Uterus (tissue), 4 donors: ENCODE measurements at places on chromosomes 5 and 9. TPM values are rescaled to one million over a fixed set of nuclear protein-coding genes. Genes with fewer than 3 reads are reported as not detected.

The SAXO1 gene
- not detected for total RNA-seq

The GBA2 gene
- total RNA-seq: 26.9 TPM

The STK10 gene
- 8.3 TPM for total RNA-seq

- H3K27me3 ChIP-seq: no peaks in the 10 kb centered on the region
- no peak for DNase-seq
- H3K36me3 ChIP-seq: no peaks in the 10 kb centered on the region
- no peak overlapping the region for H3K27ac ChIP-seq
- H3K4me1 ChIP-seq: peaks cover 8% of the 10 kb centered on the region
These were observed 5.7 kb downstream of the SHB start for GRCh38 chr9:38063363-38063707.

DNA sequence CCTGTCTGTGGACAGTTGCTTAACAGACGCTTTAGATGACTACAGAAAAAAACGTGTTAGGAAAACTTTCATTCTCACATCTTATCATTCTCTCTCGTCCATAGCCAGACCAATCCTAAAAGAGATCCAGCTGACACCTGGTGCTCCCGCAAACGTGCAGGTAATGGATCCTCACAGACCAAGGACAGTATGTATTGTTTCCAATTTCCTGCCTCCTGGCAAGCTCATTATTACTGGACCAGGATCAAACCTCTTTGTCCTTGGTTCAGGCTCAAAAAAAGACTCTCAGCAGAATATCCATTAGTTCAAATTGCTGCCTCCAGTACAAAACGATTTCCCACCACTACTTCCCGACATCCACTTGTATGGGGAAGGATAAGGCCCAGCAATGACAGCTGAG, 62.4 kb downstream of the SERINC5 start:
- H3K27me3 ChIP-seq: no peaks in the 10 kb centered on the region
- DNase-seq: no peak
- no peak overlapping the region for H3K4me3 ChIP-seq
- no peaks in the 10 kb centered on the region for H3K36me3 ChIP-seq

GRCh38 chr5:5667136-5667554, 244.7 kb downstream of the ICE1 start:
- no peak overlapping the region for H3K27ac ChIP-seq
- H3K27me3 ChIP-seq: no peaks in the 10 kb centered on the region
- H3K4me3 ChIP-seq: no peak overlapping the region
- H3K4me1 ChIP-seq: no peaks in the 10 kb centered on the region
- DNase-seq: no peak

GRCh38 chr9:124190761-124191160, 67.0 kb upstream of the NEK6 start:
- no peak overlapping the region for H3K27ac ChIP-seq
- H3K27me3 ChIP-seq: no peaks in the 10 kb centered on the region
- no peaks in the 10 kb centered on the region for H3K36me3 ChIP-seq
- no peaks in the 10 kb centered on the region for H3K4me1 ChIP-seq
- no peak for DNase-seq

DNA sequence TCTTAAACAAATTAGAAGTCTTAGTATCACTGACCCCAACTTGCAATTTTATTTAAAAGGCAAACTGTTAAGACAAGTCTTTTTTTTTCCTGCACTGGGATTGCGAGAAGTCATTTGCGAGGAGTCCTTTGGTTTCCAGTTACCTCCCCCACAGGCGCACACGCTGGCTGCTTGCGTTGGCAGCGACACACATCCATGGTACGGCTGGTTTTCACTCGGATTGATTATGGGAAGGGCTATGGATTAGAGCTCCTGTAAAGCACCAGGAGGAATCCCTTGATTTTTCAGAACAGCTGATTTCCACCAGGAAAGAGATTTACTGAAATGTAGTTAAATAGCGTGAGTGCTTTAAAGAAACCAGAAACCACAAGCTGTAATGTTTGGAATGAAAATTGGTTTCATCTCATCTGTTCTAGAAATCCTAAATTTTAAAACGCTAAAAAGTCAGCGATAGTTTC, 737 bp downstream of the SLC1A3 start:
- H3K27me3 ChIP-seq: no peaks in the 10 kb centered on the region
- H3K36me3 ChIP-seq: no peaks in the 10 kb centered on the region
- no peak for DNase-seq

- no peaks in the 10 kb centered on the region for H3K36me3 ChIP-seq
- no peaks in the 10 kb centered on the region for H3K4me1 ChIP-seq
- no peaks in the 10 kb centered on the region for H3K27me3 ChIP-seq
- H3K27ac ChIP-seq: peak overlapping the region; percentile 52
- DNase-seq: no peak
These were observed 140.4 kb downstream of the ESM1 start for GRCh38 chr5:54844905-54845566.

DNA sequence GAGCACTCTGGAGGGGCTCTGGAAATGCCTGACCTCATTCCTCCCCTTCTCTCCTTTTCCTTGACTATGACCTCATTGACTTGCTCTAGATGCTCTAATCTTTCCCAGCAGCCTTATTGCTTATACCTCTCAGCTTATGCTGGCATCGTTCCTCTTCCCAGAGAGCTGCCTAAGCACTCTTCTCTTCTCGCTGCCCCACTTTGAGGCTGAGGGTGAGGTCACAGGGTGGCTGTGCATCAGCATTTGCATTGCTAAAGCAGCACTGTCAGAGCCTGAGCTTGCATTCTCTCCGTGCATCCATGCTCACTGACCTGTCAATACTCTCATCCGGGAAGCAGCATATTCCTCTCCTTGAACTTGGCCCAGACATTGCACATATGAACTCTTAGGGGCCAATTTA, 96.4 kb upstream of the NTRK2 start:
- no peaks in the 10 kb centered on the region for H3K4me1 ChIP-seq
- no peaks in the 10 kb centered on the region for H3K27me3 ChIP-seq
- DNase-seq: no peak

GRCh38 chr5:167574464-167574863, 717.0 kb upstream of the WWC1 start:
- H3K36me3 ChIP-seq: no peaks in the 10 kb centered on the region
- H3K4me3 ChIP-seq: no peak overlapping the region
- no peak for DNase-seq
- H3K27ac ChIP-seq: no peak overlapping the region
- H3K27me3 ChIP-seq: peaks cover 25% of the 10 kb centered on the region

- DNase-seq: no peak
- no peaks in the 10 kb centered on the region for H3K27me3 ChIP-seq
- H3K27ac ChIP-seq: peak overlapping the region; percentile 53
- H3K36me3 ChIP-seq: no peaks in the 10 kb centered on the region
- H3K4me3 ChIP-seq: no peak overlapping the region
- H3K4me1 ChIP-seq: peaks cover 8% of the 10 kb centered on the region
These were observed 3.1 kb upstream of the DOCK8 start for GRCh38 chr9:211557-211956.

DNA sequence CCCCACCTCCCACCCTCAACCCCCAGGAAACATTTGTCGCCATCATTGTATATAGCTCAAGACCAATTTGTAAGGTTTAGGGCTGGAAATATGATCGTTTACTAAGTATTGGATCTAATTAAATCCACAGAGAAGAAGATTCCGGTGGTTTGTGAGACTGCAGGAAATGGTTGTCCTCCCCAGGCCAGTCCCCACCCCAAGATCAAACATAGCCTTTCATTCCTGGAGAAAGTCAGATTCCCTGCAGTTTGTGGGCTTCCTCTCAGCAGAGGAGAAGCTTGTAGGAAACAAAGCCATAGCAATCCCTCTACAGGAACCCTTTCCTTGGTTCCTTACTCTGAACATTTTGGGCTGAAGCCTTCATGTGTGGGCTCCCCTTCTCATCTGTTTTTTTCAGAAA, 79.2 kb upstream of the TBCA start:
- DNase-seq: no peak
- no peak overlapping the region for H3K4me3 ChIP-seq
- no peaks in the 10 kb centered on the region for H3K36me3 ChIP-seq
- H3K27ac ChIP-seq: no peak overlapping the region
- H3K27me3 ChIP-seq: peaks cover 12% of the 10 kb centered on the region

DNA sequence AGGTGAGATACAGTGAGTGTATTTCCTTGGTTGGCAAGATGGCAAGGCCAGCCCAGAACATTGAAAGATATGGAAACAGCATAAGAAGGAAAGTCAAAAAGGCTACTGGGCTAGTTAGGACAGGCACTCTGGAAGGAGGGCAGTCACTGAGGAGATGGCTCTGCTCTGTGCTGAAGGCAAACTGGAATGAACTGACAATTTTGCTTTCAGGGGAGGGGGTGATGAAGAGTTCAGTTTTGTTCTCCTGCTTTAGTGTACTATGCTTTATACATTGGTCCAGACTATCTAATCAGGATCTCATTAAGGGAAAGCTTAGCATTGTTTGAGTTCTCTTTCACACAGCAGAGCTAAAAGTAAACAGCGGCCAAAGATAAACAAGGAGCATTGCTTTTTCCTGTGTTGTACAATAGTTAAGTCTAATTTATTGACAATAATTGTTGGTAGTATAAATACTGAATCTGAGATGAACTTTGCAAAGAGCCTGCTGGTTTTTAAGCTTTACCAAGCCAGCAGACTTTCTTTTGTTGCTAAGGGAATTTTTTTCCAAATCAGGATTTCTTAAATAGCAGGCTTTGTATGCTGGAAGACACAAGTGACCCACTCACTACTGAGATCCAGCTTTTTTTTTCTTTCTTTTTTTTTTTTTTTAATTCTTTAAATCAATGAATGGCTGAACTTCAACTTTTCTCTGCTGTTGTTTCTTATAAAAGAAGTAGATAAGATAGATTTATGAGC, 355.5 kb downstream of the ARRDC3 start:
- no peak overlapping the region for H3K4me3 ChIP-seq
- no peak for DNase-seq
- H3K27ac ChIP-seq: no peak overlapping the region

- no peaks in the 10 kb centered on the region for H3K27me3 ChIP-seq
- peak overlapping the region; percentile 50 for H3K4me3 ChIP-seq
- DNase-seq: no peak
- peak overlapping the region; percentile 37 for H3K27ac ChIP-seq
These were observed 781 bp downstream of the NRG2 start for GRCh38 chr5:140042393-140042642.

DNA sequence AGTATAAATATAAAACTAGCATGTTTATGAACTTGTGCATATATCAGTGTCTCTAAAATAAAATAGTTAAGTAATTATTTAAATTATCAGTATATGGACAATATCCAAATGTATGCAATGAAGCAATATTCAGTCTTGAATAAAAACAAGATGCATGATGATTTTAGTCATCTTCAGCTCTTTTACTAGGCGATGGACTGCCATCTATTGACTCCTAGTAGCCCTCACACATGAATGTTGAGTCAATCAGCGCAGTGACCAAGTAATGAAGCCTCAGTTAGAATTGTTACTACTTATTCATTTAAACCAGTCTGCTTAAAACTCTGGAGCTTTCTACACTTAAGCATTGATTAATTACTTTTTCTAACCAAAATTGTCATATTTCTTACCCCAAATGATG, 92.9 kb upstream of the GRHPR start:
- no peaks in the 10 kb centered on the region for H3K27me3 ChIP-seq
- H3K36me3 ChIP-seq: no peaks in the 10 kb centered on the region
- no peak for DNase-seq

DNA sequence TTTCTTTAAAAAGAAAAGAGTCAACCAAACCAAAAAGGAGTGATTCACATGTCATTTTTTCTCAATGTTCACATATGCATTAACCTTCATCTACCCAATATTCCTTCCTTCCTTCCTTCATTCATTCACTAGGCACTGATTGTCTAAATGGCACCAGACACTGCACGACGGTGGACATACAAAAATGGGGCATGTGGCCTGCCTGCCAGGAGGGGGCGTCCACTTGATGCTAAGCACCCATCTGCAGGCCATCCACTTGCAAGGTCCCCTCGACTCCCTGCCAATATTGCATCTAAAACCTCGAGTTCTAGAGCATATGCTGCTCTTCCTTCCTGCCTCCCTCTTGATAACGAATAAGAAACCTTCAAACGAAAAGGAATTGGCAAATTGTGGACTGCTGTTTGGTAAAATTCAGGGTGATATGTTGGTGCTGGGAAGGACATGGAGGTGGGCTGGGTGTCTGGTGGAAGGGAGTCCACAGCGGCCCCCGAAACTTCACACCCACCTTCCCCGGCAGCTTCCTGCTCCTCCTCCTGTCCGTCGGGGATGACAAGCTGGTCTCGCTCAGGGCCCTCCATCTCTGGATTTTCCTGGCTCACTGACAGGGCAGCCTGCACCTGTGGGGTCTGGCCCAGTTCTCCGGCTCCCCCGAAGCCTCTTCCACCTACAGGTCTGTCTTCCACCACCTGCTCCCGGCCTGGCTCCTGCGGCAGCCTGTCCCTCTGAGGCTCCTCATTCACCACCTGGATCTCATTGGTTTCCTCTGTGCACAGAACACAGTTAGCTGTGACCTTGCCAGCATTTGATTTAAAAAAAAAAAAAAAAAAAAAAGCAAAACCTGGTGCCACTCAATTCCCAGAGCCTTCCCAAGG, 64.3 kb downstream of the GOLM1 start:
- H3K4me3 ChIP-seq: no peak overlapping the region
- no peaks in the 10 kb centered on the region for H3K4me1 ChIP-seq
- no peak overlapping the region for H3K27ac ChIP-seq
- H3K36me3 ChIP-seq: no peaks in the 10 kb centered on the region

The EIF4E1B gene
- total RNA-seq: not detected

GRCh38 chr9:227860-228259, 13.2 kb downstream of the DOCK8 start:
- H3K4me1 ChIP-seq: no peaks in the 10 kb centered on the region
- no peaks in the 10 kb centered on the region for H3K36me3 ChIP-seq
- no peak for DNase-seq
- no peak overlapping the region for H3K4me3 ChIP-seq

DNA sequence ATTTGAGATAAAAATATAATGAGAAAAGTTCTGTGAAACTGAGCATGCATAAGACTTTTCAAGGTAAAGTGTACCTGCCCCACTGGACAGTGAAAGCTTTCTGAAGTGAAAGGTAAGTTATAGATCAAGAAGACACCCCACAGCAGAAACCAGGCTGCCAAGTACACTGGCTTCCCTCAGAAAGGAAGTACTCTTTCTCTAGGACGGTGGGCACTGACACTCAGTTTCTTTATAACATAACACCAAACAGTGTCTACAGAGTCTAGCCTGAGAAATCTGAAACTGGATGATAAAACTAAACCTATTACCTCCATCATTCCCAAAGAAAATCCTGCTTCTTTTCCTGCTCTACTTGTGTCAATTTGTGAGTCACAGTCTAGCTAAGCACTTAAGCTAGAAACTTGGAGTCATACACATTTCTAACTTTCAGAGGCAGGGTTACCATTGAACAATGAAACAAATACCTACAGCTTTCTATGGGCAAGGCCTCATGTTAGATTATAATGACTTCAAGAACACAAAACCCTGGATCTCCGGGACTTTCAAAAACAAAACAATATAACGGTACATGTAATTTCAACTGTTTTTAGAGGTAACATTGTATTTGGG, 136.7 kb downstream of the CPLANE1 start:
- no peak overlapping the region for H3K27ac ChIP-seq
- DNase-seq: no peak
- no peak overlapping the region for H3K4me3 ChIP-seq

The NR2F1 gene
- 52.1 TPM for total RNA-seq
